ENCODE measurements at places on chromosomes 11 and 22.

DNA sequence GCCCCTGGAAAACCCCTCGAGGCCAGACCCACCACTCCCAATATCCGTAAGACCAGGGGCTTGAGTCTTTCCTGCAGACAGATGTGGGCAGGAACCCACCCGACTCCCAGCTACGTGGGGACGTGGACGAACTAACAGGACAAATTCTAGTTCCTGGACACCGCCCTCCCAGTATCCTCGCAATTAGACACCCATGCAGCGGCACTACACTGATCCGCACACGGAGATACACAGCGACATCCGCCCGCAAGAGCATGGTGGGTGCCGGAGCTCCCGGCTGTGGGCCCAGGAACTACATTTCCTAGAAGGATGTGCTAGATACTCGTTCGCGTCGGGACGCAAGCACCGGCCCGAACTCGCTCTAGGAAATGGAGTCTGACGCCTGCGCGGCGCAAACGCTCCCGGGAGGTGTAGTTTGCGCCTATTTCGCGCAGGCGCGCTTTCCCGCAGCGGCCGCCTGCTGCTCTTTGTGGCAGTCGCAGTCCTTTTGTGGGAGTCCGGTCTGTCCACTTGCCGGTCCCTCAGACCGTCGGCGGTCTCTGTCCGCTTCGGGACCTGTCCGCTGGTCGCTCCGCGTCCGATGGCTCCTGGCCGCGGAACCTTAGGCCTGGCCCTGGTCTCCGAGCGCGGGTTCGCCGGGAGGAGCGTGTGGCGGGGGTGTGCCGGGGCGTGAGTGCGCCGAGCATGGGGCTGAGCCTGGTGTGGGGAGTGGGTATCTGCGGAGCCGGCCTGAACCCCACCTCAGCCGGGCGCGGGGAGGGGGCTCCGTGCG lies at the start of gene ZNF74:
Gene ZNF74 (plus strand): TSS at position 447 of the 772 bp plus-strand sequence. CDS start 478 bp downstream, outside the sequence.
- peak; percentile 96 for DNase-seq

DNA sequence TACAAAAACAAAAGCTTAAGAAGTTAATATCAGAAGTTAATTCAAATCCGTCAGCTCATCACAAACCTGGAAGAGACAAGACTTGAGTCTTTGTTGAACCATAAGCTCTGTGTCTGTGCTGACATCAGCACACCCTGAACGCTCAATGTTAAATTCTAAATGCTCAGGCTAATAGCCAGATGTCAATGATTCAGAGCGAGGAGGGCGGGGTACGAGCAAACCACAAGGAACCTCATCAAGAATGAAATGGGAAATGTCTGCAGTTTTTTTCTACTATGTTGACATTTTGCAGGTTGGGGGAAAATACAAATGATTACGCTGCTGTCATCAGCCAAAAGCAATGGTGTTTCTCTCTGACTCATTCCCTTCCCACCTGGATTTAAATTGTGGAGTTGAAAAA lies 1057.2 kb downstream of the NTM start:
- no peak for DNase-seq

DNA sequence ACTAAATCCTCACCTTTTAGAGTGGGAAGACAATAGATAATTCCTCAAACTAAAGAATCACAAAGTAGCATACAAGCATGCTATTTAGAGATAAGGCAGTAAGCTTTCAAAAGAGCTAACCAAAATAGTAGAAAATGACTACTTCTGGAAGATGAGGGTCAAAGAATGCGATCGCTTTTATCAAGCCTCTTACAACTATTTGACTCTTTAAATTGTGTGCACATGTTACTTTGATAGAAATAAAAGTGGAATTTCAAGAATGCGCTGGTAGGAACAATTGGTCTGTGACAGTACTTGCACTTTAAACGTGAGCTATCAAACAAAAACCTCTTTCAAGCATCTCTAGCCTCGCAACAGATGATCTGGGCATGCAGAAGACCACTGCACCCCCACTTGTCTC lies 97.3 kb downstream of the COMMD9 start:
- DNase-seq, result peak; percentile 3

DNA sequence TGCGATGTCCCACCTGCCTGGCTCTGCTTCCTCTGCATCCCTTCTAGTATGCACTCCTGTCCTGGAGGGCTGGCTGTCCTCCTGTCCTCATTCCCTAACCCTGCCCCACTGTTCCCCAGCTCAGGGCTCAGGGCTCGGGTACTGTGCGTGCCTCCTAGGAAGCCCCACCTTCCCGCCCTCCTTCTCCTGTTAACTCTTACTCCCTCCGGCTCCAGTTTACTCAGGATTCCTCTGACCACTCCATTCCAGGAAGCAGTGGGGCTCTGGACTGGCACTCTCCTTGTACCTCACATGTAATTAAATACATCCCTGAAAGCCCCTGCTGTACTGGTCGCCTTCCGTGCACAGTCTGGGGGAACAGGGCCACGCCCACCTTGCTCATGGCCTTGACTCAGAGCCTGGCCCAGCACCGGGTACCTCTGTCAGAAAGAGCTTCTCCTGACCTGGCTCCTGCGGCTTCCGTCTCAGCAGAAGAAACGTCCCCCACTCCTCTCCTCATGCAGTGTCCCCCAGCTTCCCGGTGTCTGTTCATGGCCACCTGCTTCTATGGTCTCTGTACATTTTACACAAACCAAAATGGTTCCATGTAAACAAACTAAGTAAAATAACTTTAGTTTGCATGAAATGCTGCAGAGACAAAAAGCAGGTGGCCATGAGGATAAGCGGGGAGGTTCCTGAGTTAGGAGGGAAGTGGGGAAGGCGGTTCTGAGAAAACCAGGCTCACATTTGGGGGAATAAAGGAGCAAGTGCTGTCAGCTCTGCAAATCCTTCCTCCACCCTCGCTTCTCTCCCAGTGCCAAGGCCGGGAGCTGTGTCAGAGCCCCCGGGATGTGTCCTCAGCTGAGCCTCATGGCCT lies 445.9 kb downstream of the BRD1 start:
- no peak for DNase-seq

GRCh38 chr11:1153951-1154493 lies 3.7 kb upstream of the MUC5AC start:
- DNase-seq, result peak; percentile 82
